Activated CD4-positive, alpha-beta T cell treated with anti-CD3 and anti-CD28 coated beads, Interleukin-2, amount 50 U/mL, for 16 hours (primary cell): ENCODE measurements at places on chromosomes 4 and X.

DNA sequence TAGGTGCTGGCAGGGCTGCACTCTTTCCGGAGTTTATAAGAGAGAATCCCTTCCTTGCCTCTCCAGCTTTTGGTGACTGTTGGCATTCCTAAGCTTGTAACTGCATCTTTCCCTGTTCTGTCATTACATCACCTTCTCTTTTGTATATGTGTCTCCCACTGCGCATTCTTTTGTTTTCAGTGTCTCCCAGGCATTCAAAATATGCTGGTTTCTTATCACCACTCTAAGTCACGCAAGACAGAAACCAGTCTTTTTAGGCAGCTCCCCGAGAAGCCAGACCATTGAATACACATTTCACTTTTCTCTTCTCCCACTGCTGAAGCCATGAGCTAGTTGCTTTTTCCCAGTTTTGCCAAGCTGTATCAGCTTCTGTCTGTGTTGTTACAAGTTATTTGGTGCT is 71.0 kb downstream of the LAS1L start:
- no peak for DNase-seq

GRCh38 chrX:1946974-1947373 is 332.1 kb downstream of the ASMT start:
- DNase-seq, result no peak

- DNase-seq, result no peak
These were observed 13.2 kb downstream of the FGA start for GRCh38 chr4:154577324-154577723.

- no peak for DNase-seq
These were observed 20.2 kb downstream of the MSL3 start for GRCh38 chrX:11778230-11778629.

- no peak for DNase-seq
These were observed 393.8 kb upstream of the FSTL5 start for GRCh38 chr4:162557516-162558106.

DNA sequence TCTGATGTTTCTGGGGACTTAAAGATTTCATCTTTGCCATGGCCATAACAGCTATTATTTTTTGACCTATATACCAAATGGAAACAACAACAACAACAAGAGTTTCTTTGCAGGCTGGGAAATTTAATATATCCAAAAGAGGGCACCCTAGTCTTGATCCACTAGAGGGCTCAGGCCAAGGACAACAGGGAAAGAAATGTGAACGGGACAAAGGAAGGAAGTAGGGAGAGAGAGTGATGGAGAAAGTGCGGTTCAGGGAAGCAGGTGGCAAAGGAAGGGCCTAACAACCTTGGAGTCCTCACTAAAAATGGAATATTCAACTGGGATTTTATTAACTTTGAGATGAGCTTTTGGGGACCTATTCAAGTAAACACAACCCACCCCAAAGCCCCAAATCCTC is 67.8 kb upstream of the SCML1 start:
- DNase-seq, result no peak

- peak; percentile 1 for DNase-seq
These were observed 57.2 kb downstream of the USP38 start for GRCh38 chr4:143241892-143242291.

- no peak for DNase-seq
These were observed 53.9 kb upstream of the TET2 start for GRCh38 chr4:105092768-105093167.

- DNase-seq, result peak; percentile 41
These were observed 86.1 kb downstream of the CPE start for GRCh38 chr4:165464813-165465381.

GRCh38 chrX:136694431-136695087 is 46.6 kb downstream of the CD40LG start:
- DNase-seq, result peak; percentile 77

GRCh38 chr4:13430834-13431568 is 53.1 kb downstream of the RAB28 start:
- peak; percentile 2 for DNase-seq

DNA sequence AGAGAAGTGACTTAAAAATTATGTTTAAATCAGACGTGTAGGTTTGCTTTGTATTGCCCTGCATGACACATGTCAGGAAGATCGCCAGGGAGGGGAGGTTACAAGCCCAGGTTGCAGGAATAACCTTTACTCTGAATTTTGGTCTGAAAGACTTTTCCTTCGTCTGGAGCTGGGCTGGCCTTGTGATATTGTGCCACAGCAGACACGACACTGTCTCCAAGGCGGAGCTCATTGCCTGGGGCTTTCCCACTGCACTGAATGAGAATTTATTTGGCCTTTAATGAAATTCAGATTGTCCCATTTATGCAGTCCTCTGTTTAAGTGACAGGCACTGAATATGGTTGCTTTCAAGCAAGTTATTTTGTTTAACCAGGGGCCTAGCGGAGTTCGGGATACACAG is 45.1 kb downstream of the RHOH start:
- no peak for DNase-seq

DNA sequence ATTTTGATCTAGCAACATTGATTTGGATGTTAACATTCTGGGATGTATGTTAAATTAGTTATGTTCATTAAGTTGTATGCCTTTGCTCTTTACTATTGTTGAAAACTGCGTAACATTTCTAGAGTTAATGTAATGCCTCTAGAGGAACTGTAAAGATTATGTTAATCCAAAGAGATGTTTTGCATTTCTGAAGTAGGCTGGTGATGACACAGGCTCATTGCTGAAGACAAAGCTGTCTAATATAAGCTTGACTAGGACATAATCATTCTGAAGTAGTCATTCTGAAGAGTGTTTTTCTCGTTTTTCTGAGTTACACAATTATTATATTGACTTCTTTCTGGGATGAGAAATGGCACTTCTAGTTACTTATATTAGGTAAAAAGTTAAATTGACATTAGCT is 72.9 kb downstream of the LRP2BP start:
- DNase-seq, result no peak

DNA sequence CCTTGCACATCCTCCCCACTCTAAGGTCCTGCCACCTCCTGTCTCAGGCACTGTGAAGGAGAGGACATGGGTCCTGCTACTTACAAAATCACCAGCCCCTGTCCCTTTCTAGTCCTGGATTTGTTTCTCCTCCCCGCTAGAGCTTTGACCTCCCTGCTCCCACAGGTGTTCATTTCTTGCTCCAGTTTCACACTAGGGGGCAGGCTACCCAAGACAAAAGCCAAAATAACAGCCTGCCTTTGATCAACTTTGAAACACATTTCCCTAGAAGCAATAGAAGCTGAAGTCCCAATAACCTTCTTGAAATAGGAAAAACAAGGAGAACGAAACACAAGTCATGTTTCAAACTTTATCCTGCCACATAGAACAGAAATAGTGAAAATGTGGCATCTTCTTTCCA is 164.4 kb downstream of the QDPR start:
- DNase-seq, result peak; percentile 32

DNA sequence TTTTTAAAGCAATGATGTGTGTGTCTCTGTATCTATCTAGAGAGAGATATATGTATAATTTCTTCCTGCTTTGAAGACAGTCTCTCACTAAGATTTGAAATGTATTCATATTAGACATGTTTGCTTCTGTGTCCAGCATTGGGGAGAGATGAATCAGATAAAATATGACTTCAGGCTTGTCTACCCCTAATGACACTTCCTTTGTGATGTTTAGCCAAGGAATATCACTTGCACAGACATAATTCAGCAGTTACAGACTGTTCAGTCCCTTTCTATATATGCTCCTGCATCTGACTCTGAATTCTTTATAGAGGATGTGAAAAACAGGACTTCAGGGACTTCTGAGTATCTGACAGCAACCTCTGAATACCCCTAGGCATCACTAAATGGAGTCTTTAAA is 158.4 kb downstream of the DCLK2 start:
- DNase-seq, result no peak

- DNase-seq, result no peak
These were observed 82.1 kb downstream of the JAKMIP1 start for GRCh38 chr4:6118201-6118600.

- DNase-seq, result no peak
These were observed 16.3 kb downstream of the MAN2B2 start for GRCh38 chr4:6591313-6591712.

DNA sequence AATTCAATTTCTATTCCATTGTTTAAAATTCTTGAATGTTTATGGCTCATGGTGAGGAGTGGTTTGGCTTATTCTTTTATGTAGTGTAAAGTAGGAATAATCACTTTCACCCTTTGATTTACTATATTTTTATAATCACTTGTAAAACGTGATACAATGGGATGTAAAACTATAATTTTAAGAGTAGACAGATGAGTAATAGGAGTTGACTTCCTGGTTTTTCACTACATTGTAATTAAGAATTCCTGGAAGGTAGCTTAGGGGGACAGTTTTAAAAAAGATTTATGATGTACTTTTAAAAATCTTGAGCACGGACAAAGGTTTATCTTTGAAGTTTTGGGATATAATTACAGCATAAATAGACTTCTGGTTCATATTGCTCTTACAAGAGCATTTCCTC is 65.3 kb downstream of the PDGFC start:
- DNase-seq, result no peak

- no peak for DNase-seq
These were observed 267.2 kb downstream of the FBXO8 start for GRCh38 chr4:174016251-174016650.

DNA sequence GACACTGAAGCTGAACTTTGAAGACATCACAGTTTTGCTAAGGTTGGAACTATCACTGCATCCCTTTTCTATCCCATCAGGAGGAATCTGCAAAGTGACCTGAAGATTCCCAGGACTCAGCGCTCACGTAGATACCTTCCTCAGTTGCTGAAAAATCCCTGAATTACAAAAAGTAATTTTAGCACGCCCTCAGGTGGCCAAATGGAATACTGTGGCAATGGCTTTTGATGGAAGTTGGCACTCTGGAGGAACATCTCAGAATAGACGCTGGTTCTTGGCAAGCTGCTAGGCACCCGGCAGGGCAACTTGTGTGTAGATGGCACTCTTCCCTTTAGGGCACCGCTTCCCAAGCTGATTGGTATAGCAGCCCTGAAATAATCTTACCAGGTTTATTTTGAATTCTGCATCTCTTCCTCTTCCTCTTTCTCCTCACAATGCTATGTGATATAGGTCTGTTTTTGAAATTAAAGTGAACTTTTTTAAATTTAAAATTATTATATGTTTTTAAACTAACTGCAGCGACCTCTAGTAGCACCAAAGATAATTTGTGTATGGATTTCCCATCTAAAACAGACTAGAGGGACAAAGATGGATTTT is 16.3 kb upstream of the ESX1 start:
- peak; percentile 35 for DNase-seq

GRCh38 chrX:141176586-141177451 is at the start of gene LDOC1:
Gene LDOC1 (minus strand): TSS chrX:141177129. CDS start chrX:141177021, 108 bp downstream.
- DNase-seq, result peak; percentile 79

- DNase-seq, result no peak
These were observed 664.5 kb downstream of the RAPGEF2 start for GRCh38 chr4:159767406-159767805.

DNA sequence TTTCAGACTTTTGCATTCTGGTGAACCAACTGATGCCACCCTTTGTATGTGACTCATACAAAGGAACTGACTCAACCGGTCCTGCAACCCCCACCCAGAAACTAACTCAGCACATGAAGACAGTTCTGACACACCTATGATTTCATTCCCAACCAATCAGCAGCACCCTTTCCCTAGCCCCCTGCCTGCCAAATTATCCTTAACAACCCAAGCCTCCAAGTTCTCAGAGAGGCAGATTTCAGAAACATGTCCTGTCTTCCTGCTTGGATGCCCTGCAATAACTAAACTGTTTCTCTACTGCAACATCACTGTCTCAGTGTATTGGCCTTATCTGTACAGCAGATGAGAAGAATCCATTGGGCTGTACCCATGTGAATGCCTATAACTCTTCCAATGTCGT is 284.7 kb downstream of the CAMK2D start:
- peak; percentile 56 for DNase-seq

- DNase-seq, result no peak
These were observed 9.4 kb upstream of the CCNQ start for GRCh38 chrX:153608376-153608775.

- no peak for DNase-seq
These were observed 410.5 kb downstream of the PPP3CA start for GRCh38 chr4:100936661-100937375.

- no peak for DNase-seq
These were observed 2304.0 kb downstream of the ARAP2 start for GRCh38 chr4:33940281-33940680.

DNA sequence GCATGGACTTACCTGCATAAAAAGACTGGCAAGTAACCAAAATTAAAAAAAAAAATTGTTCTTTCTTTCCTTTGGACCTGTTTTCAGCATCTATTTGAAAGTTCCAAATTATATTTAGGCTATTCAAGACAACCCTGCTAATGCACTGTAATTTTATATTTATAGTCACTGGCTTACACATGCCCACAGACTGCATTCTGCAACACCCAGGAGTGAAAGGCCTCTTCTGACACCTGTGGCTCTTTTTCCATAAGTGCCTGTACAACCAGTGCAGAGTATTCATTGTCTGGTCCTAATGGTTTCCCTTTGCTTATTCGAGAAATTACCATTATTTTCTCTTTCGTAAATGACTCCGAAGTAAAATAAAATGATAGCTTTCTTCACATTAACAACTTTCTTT is 143.3 kb downstream of the RNF150 start:
- no peak for DNase-seq

- DNase-seq, result no peak
These were observed 50.5 kb downstream of the KCNIP4 start for GRCh38 chr4:21898101-21898500.

DNA sequence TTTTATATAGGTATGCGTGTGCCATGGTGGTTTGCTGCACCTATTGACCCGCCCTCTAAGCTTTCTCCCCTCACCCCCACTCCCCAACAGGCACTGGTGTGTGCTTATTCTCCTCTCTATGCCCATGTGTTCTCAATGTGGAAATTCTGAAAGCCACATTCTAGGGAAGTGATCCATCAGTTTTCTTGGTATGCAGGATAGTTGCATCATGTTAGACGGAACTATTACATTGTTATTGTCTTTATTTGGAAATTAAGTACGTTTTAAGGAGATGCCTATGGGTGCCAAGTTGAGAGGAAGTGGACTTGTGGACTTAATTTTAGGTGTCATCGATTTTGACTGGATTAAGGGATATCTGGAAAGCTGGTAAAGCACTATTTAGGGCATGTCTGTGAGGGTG is 204.6 kb downstream of the RBM46 start:
- no peak for DNase-seq

DNA sequence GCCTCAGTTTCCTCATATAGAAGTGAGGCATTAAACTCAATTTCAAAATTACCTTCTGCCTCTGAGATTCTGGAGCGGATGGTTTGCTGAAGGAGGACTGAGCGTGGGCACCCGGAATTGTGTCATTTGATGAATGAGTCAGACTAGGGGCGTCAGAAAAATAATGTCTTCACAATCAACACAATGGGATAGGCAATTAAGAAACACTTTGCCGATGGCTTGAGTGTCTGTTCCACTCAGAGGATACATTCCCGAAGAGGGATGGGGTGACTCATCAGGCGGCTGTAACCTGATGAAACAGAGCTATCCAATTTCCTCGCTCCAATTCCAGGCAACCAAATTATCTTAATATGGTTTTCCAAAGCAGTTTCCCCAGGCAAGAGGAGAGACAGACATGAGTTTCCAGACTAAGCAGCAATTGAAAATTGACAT is 1.2 kb upstream of the CHRNA9 start:
- no peak for DNase-seq
